Kidney glomerular epithelial cell (primary cell): ENCODE measurements at places on chromosomes 2 and 18.

- no peak for DNase-seq
Observed at GRCh38 chr2:239706367-239706766, 305.5 kb upstream of the HDAC4 start.

DNA sequence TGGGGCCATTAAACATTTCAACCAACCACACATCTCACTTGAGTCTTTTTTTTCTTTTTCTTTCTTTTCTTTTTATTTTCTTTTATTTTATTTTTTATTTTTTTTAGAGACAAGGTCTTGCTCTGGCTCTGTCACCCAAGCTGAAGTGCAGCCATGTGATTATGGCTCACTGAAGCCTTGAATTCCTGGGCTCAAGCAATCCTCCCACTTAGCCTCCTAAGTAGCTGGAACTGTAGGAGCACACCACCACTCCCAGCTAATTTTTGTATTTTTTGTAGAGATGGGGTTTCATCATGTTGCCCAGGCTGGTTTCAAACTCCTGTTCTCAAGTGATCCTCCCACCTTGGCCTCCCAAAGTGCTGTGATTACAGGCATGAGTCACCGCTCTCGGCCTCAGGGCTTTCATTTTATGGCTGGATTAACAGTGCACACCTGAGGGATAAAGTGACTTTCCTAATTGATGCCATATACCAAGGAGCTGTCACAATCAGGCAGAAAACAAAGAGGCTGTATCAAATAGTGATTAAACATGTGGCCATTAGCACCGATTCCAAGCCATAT is 21.5 kb downstream of the KIAA2012 start:
- no peak for DNase-seq

- no peak for DNase-seq
Observed at GRCh38 chr2:197058777-197059300, 132.3 kb upstream of the PGAP1 start.

DNA sequence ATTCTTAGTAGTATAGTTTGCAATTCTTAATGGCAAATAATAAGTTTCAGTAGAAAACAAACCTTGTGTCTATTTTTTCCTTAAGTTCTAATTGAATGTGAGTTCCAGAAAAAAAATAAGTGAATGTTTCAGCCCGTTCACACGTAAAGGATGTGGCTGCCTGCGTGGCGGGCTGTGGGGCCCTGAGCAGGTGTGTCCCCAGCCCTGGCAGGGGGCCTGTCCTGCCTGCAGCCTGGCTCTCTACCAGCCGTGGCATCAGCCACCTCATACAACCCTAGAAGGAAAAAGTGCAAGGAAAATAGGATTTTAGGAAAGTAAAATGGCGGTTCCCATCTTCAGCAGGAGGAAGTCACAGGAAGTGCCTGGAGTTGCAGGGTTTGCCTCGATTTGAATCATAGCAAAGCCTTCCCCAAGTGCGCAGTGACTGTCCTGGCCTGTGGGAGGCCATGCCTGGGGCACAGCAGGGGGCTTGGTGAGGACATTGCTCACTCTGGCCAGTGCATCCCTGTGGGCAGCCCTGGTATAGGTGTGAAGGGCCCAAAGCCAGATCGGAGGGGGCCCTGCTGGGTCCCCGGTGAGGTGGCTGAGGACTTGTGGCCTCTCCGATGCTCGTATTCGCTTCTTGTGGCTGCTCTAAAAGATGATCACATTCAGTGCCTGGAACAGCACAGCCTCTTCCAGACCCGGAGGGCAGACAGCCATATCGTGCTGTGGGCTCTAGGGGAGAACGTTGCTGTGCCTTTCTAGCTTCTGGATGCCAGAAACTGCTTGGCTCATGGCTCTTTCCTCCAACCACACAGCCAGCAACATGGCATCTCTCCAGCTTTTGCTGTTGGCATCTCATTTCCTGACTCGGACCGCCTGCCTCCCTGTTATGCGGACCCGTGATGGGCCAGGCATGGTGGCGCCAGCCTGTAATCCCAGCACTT is 12.6 kb downstream of the DTYMK start:
- DNase-seq, result no peak

- no peak for DNase-seq
Observed at GRCh38 chr2:58204195-58204959, 36.7 kb downstream of the FANCL start.

DNA sequence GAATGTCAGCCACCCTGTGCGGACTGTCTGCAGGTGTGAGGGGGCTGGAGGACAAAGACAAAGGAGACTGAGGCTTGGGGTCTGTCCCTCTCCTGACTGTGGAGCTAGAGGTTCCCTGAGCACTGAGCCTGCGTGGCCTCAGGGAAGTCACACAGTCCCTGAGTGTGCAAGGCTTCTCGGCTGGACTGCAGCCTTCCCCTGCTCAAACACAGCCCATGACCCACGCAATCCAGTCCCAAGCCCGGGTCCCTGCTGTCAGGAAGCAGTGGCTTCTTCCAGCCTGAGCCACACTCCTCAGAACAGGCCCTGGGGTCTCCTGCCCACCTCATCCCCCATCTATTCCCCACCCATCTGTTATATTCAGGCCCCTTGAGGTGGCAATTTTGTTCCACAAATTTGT is 2.7 kb downstream of the ASTL start:
- no peak for DNase-seq

DNA sequence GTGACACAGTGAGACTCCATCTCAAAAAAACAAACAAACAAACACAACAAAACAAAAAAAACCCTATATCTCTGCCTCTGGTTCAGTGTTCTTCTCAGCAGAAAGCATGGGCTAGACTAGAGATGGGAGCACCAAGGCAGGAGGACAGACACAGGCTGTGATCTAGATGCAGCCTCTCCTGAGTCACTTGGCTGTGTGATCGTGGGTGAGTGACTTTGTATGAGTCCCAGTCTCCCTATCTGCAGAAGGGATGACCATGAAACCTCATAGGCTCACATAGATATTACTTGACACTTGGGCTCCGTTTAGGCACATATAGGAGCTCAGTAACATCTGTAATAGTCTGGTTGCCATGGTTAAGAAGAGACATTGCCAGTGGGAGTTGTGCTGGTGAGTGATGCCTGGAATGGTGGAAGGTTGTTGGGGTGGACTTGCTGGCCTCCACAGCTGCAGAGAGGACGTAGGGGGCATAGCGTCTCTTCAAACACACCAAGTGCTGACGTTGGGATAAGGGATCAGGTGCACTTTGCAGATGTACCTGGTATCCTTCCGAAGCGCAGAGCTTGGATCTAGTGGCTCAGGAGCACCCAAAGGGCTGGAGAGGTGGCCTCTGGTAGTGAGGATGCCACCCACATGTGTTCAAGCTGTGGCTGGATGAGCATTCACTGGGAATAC is 318.9 kb upstream of the HS6ST1 start:
- DNase-seq, result no peak

GRCh38 chr2:149188291-149188690 is 142.1 kb upstream of the LYPD6 start:
- no peak for DNase-seq

DNA sequence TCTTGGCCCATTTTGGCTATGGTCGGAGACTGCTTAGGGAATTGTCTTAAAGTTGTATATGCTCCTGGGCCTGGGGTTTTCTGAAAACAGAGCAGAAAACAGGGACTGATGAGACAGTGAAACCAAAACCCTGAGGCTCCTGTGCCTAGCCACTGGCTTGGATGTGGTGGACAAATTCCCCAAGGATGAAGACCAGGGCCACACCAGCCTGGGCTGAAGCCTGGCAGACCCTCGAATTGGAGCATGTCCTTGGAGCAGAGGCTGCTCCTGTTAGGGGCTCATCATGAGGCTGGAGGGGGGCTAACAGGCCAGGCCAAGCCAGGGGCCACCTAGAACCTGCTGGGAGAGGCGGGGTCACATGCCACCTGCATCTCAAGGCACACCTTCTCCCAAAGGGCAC is 68.1 kb downstream of the STPG4 start:
- no peak for DNase-seq

DNA sequence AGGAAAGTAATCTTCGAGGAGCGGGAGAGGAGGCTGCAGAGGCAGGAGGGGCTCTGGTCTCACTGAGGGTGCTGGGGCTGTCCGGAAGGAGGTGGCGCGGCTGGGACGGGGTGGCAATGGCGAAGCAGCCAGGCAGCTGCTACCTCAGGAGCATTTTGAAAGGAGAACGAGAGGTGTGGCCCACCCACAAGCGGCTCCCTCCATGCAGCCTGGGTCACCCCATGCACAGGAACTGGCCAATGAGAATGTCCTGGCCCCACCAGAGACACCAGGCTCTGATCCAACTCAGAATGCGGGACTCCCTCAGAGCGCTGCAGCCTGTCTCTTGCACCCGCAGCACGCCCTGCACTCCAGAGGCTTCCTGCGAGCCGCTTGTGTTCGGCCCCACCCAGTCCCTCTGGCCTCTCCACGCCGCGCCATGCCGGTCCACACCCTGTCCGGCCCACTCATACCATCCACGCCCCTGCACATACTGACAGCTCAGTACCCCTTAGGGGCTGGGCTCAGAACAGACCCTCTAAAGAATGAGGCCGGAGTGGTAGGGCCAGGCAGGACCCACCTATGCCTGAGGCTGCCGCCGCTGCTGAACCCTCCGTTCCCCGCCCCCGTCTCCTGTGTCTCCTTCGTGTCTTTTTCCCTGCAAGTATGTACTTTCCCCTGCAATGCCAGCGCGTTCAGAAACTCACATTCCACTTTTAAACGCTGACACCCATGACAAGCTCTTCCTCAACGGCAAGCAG is 6.4 kb upstream of the BOK start:
- no peak for DNase-seq

DNA sequence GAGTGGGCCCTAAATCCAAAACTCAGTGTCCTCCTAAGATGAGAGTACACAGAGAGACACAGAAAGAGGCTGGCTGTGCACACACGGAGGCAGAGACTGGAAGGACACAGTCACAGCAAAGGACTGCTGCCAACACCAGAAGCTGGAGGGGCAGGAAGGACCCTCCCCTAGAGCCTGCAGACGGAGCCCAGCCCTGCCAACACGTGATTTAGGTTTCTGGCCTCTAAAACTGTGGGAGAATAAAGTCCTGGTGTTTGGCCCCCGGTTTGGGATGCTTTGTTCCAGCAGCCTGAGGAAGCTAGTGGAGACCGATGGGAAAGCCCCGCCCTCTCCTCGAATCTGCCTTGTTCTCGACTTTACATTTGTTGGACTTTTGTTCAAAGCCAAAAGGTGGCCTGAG is 10.6 kb downstream of the CNDP1 start:
- DNase-seq, result no peak

GRCh38 chr2:134677856-134678756 is 40.7 kb downstream of the TMEM163 start:
- peak; percentile 17 for DNase-seq

GRCh38 chr2:217301142-217301925 is 441.5 kb upstream of the TNP1 start:
- DNase-seq, result no peak

- DNase-seq, result no peak
Observed at GRCh38 chr18:71027531-71027930, 738.7 kb downstream of the SOCS6 start.

DNA sequence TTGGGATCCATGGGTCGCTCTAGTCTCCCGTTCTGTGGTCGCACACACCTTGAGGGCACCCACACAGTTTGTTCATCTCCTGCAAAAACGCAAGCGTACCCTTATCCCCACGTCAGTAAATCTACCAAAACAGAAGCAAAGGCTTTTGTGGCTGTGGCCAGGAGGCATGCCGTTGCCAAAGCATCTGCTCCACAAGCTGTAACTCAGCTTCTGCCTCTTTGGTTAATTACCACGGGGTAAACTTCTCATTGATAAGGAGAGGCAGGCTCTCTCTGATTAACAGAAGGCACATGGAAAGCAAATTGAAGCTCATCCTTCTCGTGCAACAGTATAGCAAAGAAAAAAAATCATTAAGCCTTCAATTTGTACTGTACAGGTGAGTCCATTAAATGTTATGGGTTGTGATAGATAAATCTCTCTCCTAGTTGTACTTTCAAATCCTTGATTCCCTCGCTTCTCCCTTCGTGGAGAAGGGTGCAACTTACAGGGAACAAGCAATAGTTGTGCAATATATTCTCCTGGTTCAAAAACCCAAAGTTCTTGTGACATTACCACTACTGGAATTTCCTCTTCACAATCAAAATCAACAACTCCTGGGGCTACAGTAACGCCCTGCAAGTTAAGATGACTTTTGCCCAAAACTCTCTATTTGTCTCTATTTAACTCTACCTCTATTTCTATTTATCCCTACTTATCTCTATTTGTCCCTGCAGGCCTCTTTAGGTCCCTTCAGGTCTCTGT is 10.3 kb downstream of the PECR start:
- DNase-seq, result no peak

DNA sequence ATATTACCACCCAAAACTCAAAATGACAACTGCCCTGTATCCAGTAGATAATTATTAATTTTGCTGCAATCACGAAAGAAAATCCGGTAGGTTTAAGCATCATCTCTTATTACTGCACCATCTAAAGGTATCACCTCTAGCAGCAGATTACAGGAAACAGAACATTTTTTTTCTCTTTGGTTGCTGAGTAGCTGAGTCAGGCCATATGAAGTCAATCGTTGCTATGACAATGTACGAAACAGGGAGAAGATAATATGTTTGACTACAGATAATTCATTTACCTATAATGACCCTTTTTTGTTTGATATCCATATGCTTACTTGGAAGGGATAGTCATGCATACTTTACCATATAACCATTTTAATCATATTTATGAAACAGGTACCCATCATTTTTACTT is 831.6 kb upstream of the CHAC2 start:
- DNase-seq, result no peak

GRCh38 chr2:239630618-239631286 is 229.9 kb upstream of the HDAC4 start:
- no peak for DNase-seq

DNA sequence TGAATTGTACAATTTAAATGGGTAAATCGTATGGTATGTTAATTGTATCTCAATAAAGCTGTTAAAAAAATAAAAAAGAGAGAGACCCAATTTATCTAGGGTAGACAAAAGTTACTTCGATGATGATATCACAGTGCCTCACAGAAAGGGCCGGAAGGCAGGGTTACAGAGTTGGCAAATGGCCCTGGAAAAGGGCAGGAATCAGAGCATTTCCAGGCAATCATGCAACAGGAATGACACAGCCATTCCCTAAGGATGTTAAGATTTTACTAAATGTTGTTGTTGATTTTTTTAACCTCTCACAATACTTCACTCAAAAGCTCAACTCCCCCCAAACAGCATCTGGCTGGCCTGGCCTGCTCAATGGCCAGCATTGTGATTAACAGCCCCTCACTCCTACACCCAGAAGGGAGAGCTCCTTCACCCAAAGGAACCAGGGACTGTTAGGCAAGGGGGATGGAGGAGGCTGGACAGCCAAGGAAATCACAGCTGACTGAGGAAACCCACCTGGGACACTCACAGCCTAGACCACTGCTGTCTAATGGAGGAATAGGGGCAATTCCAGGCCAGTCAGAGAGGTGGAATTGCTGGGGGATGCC is 7.7 kb upstream of the SP100 start:
- DNase-seq, result no peak

DNA sequence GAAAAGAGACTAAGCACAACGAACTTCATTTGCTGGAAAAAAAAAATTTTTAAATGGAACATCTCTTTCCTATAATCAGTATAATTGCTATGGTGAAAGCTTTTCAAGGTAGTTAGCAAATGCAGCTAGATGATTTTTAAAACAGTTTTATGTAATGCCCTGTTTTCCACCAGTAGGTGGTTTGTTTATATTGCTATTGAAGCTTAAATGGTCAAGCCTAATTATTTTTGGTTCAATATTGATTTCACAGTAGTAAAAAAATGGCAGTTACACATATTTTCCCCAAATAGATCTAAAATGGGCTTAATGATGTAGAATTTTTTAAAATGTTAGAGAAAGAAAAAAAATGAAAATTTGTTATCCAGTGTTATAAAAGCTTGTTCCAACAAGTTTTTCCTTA is 70.2 kb downstream of the CDH19 start:
- no peak for DNase-seq

GRCh38 chr2:190867212-190867611 is 13.4 kb upstream of the GLS start:
- DNase-seq, result peak; percentile 93
